ENCODE measurements at places on chromosomes 5 and 9. TPM values are rescaled to one million over a fixed set of nuclear protein-coding genes. Genes with fewer than 3 reads are reported as not detected.

HINT1 gene
- 233 TPM for total RNA-seq

QRFP gene
- not detected for total RNA-seq

JAKMIP2 gene
- total RNA-seq, result not detected

FAM153A gene
- total RNA-seq, result not detected

DBH gene
- total RNA-seq, result not detected

PHAX gene
- total RNA-seq, result 46.2 TPM

SLC6A19 gene
- total RNA-seq, result 0.23 TPM

TCF7 gene
- 24.0 TPM for total RNA-seq

DNA sequence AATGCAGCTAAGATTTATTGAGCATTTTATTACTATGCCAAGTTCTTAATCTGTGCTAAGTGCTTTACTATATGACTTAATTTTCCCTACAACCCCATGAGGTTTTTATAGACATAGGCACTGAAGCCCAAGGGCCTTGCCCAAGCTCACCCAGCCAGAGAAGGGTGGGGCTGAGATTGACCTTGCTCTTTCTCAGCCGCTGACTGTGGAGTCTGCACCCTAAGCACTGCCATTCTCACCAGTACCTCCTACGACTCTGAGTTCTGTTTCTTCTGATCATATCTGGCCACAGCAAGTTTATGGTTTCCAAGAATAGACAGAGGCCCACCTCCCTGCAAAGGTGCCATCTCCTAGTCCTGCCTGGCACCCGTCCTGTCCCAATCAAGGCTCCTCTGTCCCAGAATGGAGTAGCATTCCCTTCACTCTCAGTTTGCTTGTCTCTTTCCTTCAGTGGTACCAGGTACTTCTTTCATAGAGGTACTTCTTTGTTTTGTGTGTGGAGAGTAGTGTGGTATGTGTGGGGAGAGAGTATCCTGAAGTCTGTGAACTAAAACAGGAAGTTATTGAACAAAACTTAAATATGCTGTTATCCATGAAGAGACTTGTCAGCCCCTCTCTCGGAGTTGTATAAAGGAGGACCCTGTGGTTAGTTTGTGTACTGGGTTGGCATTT is 42.6 kb downstream of the CSF1R start:
- H3K36me3 ChIP-seq, result peaks cover 47% of the 10 kb centered on the region
- H3K27me3 ChIP-seq, result no peaks in the 10 kb centered on the region
- no peak overlapping the region for H3K4me3 ChIP-seq
- H3K27ac ChIP-seq, result no peak overlapping the region
- no peaks in the 10 kb centered on the region for H3K4me1 ChIP-seq

DNA sequence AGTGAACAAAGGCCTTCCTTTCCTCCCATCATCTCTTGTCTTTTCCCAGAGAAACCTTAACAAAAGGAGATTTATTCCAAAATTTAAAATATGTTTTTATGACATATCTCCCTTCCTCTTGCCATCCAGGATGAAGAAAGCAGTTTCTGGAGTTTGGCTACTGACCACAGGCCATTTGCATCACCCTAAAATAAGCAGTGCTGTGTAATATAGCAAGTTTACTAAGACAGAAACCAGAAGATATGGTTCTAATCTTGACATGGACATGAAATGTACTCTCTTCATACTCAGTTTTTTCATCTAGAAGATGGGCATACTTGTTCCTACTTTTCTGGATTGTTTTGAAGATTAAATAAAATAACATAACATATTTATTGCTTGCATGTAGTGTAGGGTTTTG is 50.2 kb upstream of the ZFAND5 start:
- H3K4me1 ChIP-seq, result no peaks in the 10 kb centered on the region
- no peaks in the 10 kb centered on the region for H3K36me3 ChIP-seq
- no peak overlapping the region for H3K27ac ChIP-seq

DNA sequence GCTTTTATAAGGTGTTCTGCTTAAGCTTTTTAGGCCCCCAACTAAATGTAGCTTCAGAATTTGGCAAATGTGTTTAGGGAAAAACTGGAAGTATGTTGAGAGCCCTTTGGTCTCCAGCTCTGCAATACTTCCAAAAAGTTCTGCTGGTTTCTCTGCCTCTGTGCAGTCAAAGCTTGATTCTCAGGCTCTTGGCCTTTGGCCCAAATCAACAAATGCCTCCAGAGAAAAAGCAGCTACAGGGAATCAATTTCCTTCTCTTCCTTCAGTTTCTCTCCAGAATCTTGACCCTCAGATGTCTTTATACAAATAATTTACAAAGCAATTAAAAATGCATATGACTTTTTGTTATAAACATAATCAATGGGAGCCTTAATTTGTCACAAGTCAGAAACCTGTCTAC is 235.7 kb downstream of the COMMD10 start:
- no peak overlapping the region for H3K4me3 ChIP-seq
- DNase-seq, result no peak
- H3K4me1 ChIP-seq, result no peaks in the 10 kb centered on the region
- H3K27ac ChIP-seq, result no peak overlapping the region
- H3K36me3 ChIP-seq, result no peaks in the 10 kb centered on the region

DNA sequence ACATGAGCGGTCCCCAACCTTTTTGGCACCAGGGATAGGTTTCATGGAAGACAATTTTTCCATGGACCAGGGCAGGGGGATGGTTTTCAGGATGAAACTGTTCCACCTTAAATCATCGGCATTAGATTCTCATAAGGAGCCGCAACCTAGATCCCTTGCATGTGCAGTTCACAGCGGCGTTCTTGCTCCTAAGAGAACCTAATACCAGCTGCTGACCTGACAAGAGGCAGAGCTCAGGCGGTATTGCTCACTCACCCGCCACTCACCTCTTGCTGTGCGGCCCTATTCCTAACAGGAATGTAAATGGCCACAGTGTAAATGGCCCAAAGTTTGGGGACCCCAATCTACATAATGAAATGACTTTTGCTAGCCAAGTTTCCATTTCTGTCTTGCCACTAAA is 3.1 kb upstream of the PLIN2 start:
- no peak overlapping the region for H3K27ac ChIP-seq
- no peaks in the 10 kb centered on the region for H3K4me1 ChIP-seq
- no peak overlapping the region for H3K4me3 ChIP-seq
- H3K27me3 ChIP-seq, result no peaks in the 10 kb centered on the region

DNA sequence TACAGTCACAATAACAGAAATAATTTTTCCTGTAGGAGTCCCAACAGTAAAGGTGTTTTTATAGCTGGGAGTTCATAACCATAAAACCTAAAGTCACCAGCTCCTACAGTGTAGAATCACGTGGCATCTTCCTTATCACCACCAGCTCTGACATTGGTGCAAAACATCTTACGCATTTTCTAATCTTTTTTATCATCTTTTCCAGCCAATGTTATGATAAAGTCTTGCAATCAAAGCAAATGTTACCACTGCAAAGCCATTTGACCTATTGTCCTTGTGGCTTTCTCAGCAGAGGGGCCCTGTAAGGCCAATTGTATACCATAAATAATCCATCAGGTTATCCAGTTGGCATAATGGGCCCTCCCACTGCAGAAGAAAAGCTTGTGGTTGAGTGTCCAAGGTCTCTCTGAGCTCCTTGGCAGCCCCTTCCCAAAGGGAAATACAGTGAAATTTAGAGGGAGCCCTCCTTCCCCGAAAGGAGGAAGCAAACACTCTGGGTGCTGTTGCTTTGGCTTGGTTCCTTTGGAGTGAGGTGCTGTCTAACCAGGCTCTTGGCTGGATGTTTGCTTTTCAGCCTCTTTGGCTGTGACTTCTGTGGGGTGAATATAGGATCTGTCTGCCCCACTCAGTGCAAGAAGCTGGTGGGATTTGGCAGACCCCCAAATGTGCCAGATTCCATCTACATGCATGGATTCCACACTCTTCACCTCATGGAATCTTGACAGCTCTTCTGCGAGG is 29.3 kb upstream of the CPEB4 start:
- H3K27me3 ChIP-seq, result no peaks in the 10 kb centered on the region
- no peaks in the 10 kb centered on the region for H3K4me1 ChIP-seq
- H3K36me3 ChIP-seq, result no peaks in the 10 kb centered on the region
- no peak overlapping the region for H3K27ac ChIP-seq

DNA sequence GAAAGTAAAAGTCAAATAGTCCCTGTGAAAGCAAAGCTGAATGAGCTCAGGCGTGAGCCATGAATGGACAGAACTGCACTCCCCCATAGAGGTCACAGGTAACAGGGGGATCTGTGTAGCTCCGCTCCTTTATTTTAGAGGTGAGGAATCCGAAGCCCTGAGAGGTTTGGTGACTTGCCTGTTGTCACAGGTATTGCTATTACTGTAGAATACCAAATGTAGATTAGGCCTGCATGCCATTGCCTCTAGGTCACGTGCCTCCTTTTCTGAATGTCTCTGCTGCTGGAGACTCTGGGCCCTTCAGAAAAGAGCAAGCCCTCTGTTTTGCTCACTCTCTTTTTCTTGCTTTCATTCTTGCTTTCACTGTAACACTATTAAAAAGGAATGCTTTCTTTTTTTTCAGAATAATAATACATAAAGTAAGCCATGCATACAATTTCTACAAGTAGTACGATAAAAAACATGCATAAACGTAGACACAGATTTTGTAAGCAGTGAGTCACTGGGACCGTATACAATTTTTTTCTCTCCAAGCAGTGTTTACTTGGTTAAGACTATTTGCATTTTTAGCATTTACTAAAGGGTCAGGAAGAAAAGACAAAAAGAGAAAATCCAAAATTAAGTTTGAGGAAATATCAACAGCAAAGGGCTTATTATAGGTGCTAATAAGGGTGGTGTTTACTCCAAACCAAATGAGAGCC is 568.7 kb upstream of the ADAMTS16 start:
- DNase-seq, result no peak
- H3K36me3 ChIP-seq, result no peaks in the 10 kb centered on the region
- H3K27ac ChIP-seq, result no peak overlapping the region
- H3K27me3 ChIP-seq, result no peaks in the 10 kb centered on the region
- H3K4me3 ChIP-seq, result no peak overlapping the region

- no peaks in the 10 kb centered on the region for H3K36me3 ChIP-seq
- H3K4me3 ChIP-seq, result no peak overlapping the region
- no peak for DNase-seq
These were observed 36.9 kb upstream of the PHYKPL start for GRCh38 chr5:178269499-178269898.

- H3K4me3 ChIP-seq, result no peak overlapping the region
- peaks cover 2% of the 10 kb centered on the region for H3K27me3 ChIP-seq
- no peak overlapping the region for H3K27ac ChIP-seq
- no peaks in the 10 kb centered on the region for H3K4me1 ChIP-seq
These were observed 16.2 kb upstream of the IL3 start for GRCh38 chr5:132044207-132044606.

- H3K4me3 ChIP-seq, result no peak overlapping the region
- no peak overlapping the region for H3K27ac ChIP-seq
- H3K27me3 ChIP-seq, result no peaks in the 10 kb centered on the region
- 0 out of 2 replicates have a peak, but pooled peaks cover 3% of the 10 kb centered on the region for H3K4me1 ChIP-seq
- H3K36me3 ChIP-seq, result no peaks in the 10 kb centered on the region
These were observed 19.9 kb upstream of the LPCAT1 start for GRCh38 chr5:1543398-1544293.

DNA sequence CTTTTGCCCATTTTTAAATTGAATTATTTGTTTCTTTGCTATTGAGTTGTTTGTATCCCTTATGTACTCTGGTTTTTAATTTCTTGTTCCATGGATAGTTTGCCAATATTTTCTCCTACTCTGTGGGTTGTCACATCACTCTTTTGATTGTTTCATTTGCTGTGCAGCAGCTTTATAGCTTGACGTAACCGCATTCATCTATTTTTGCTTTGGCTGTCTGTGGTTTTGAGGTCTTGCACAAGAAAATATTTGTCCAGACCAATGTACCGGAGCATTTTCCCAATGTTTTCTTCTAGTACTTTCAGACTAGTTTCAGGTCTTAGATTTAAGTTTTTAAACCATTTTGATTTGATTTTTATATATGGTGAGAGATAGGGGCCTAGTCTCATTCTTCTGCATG is 36.2 kb upstream of the ZNF366 start:
- H3K4me1 ChIP-seq, result no peaks in the 10 kb centered on the region
- no peak overlapping the region for H3K4me3 ChIP-seq
- no peaks in the 10 kb centered on the region for H3K27me3 ChIP-seq
- no peak overlapping the region for H3K27ac ChIP-seq

DNA sequence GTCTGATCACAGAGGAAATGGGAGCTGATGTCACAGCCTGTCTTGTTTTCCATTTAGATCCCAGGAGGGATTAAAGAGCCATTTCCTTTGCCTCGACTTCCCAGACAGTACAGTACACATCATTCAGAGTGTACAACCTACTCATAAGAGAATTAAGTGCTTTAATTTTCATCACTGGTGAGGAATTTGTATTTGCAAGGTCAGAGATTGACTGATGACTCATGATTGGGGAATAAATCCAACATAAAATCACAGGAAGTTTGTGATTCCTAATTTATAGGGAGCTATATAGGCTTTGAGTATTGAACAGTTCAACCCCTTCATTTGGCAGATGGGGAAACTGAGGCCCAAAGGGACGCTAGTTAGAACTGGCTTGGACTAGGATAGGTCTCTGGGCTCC is 4.1 kb upstream of the TOMM5 start:
- H3K27me3 ChIP-seq, result peaks cover 18% of the 10 kb centered on the region
- H3K27ac ChIP-seq, result no peak overlapping the region
- peaks cover 15% of the 10 kb centered on the region for H3K4me1 ChIP-seq
- no peak for DNase-seq

- H3K27ac ChIP-seq, result no peak overlapping the region
- H3K4me1 ChIP-seq, result no peaks in the 10 kb centered on the region
- H3K27me3 ChIP-seq, result peaks cover 1% of the 10 kb centered on the region
- H3K4me3 ChIP-seq, result no peak overlapping the region
These were observed 215.7 kb downstream of the ICE1 start for GRCh38 chr5:5638211-5638610.

GRCh38 chr9:114177423-114178064 is 22.2 kb downstream of the COL27A1 start:
- H3K27me3 ChIP-seq, result no peaks in the 10 kb centered on the region
- DNase-seq, result no peak
- no peaks in the 10 kb centered on the region for H3K36me3 ChIP-seq
- H3K4me3 ChIP-seq, result no peak overlapping the region
- peak overlapping the region; percentile 51 for H3K27ac ChIP-seq
- H3K4me1 ChIP-seq, result peaks cover 40% of the 10 kb centered on the region

GRCh38 chr5:128201065-128201926 is 117.7 kb downstream of the SLC12A2 start:
- peaks cover 6% of the 10 kb centered on the region for H3K4me1 ChIP-seq
- no peaks in the 10 kb centered on the region for H3K36me3 ChIP-seq
- H3K4me3 ChIP-seq, result peak overlapping the region; percentile 16
- DNase-seq, result no peak

GRCh38 chr9:3698076-3698475 is 172.3 kb upstream of the RFX3 start:
- H3K36me3 ChIP-seq, result no peaks in the 10 kb centered on the region
- no peaks in the 10 kb centered on the region for H3K4me1 ChIP-seq
- H3K27ac ChIP-seq, result no peak overlapping the region
- no peak overlapping the region for H3K4me3 ChIP-seq
